ENCODE measurements at places on chromosomes 6 and 20. TPM values are rescaled to one million over a fixed set of nuclear protein-coding genes. Genes with fewer than 3 reads are reported as not detected.

DNA sequence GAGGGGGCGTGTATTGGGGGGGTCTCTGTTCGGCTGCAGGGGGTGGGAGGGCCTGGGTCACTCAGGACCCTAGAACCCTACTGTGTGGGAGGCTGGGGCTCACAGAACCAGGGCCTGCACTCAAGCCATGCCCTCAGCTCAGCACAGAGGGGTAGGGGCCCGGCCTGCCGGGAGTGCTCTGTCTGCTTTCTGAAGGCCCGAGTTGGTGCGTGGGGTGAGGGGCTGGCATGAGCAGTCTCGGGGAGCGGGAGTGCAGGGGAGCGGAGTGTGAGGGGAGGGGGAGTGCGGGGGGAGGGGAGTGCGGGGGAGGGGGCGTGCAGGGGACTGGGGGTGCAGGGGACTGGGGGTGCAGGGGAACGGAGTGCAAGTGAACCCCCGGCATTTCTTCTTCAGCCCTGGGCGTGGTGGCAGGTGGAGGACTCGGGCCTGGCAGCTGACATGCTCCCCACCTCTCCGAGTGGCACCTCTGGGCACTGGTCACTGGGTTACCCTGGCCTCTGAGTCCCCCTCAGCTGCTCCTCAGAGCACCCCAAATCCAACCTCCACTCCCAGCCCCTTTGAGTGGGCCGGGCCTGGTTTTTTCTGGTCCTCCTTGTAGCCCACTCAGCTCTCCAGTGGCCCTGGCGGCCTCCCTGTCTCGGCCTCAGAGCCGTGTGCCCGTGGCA is 1.0 kb downstream of the COL20A1 start:
- H3K27ac ChIP-seq, result no peak overlapping the region
- H3K27me3 ChIP-seq, result peaks cover 9% of the 10 kb centered on the region
- peaks cover 4% of the 10 kb centered on the region for H3K36me3 ChIP-seq
- no peak for DNase-seq

- no peak overlapping the region for H3K27ac ChIP-seq
- no peak for DNase-seq
- peaks cover 6% of the 10 kb centered on the region for H3K4me1 ChIP-seq
- no peaks in the 10 kb centered on the region for H3K36me3 ChIP-seq
- no peak overlapping the region for H3K4me3 ChIP-seq
Observed at GRCh38 chr20:49540687-49541435, 27.1 kb downstream of the PTGIS start.

- H3K36me3 ChIP-seq, result no peaks in the 10 kb centered on the region
- no peaks in the 10 kb centered on the region for H3K4me1 ChIP-seq
- no peak for DNase-seq
- no peaks in the 10 kb centered on the region for H3K27me3 ChIP-seq
Observed at GRCh38 chr6:66995669-66996068, 1288.6 kb upstream of the EYS start.

GRCh38 chr6:33907227-33907626 is 103.4 kb upstream of the MLN start:
- no peak overlapping the region for H3K27ac ChIP-seq
- H3K27me3 ChIP-seq, result no peaks in the 10 kb centered on the region
- no peaks in the 10 kb centered on the region for H3K4me1 ChIP-seq
- no peak overlapping the region for H3K4me3 ChIP-seq
- DNase-seq, result no peak

DNA sequence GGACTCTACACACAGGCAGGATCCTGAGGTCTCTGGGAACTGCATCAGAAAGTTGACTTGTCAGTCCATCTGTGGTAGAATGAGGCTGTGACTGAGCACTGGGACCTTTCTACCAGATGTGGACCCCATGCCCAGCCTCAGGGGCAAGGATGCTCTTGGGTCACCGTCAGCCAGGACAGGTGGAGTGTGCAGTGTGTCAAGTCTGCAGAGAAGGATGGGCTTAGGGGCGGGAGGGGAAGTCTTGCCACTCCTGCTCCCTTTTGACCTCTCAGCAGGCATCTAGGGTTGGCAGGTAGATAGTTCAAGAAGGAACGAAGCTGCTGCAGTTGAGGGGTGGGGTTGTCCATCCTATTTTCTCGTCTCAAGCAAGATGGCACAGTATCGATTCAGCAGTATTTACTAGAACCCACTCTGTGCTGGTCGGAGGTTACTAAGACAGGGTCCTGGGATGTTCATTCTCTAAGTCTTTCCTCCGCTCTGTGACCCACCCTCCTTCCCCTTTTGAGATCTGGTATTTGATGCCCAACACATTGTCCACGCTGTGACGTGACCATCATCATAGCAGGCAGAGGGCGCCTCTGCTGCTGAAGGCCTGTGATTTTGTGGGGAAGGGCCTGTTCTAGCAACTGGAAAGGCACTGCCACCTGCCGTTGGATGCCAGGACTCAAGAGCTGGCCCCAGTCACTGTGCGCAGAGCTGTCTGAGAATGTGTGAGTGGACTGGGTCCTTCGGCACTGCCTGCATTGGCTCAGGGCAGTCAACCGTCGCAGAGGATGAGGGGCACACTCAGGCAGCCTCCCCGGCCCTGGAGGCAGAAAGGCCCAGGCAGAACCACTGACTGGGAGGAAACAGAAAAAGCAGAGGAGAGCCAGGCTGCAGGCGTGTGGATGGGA is 23.2 kb downstream of the RBCK1 start:
- peaks cover 24% of the 10 kb centered on the region for H3K4me1 ChIP-seq
- peaks cover 90% of the 10 kb centered on the region for H3K36me3 ChIP-seq
- no peaks in the 10 kb centered on the region for H3K27me3 ChIP-seq
- DNase-seq, result no peak
- no peak overlapping the region for H3K4me3 ChIP-seq

GRCh38 chr6:13453771-13454251 is 33.6 kb downstream of the GFOD1 start:
- no peak for DNase-seq
- peak overlapping the region; percentile 87 for H3K27ac ChIP-seq
- no peaks in the 10 kb centered on the region for H3K36me3 ChIP-seq
- no peaks in the 10 kb centered on the region for H3K27me3 ChIP-seq
- no peak overlapping the region for H3K4me3 ChIP-seq

- H3K27me3 ChIP-seq, result no peaks in the 10 kb centered on the region
- no peak for DNase-seq
- no peaks in the 10 kb centered on the region for H3K4me1 ChIP-seq
- no peaks in the 10 kb centered on the region for H3K36me3 ChIP-seq
Observed at GRCh38 chr6:131998255-131998982, 47.2 kb upstream of the CCN2 start.

- H3K36me3 ChIP-seq, result no peaks in the 10 kb centered on the region
- H3K27ac ChIP-seq, result no peak overlapping the region
- H3K27me3 ChIP-seq, result no peaks in the 10 kb centered on the region
- no peak overlapping the region for H3K4me3 ChIP-seq
- peaks cover 12% of the 10 kb centered on the region for H3K4me1 ChIP-seq
Observed at GRCh38 chr20:41391587-41392001, 25.0 kb upstream of the EMILIN3 start.

DNA sequence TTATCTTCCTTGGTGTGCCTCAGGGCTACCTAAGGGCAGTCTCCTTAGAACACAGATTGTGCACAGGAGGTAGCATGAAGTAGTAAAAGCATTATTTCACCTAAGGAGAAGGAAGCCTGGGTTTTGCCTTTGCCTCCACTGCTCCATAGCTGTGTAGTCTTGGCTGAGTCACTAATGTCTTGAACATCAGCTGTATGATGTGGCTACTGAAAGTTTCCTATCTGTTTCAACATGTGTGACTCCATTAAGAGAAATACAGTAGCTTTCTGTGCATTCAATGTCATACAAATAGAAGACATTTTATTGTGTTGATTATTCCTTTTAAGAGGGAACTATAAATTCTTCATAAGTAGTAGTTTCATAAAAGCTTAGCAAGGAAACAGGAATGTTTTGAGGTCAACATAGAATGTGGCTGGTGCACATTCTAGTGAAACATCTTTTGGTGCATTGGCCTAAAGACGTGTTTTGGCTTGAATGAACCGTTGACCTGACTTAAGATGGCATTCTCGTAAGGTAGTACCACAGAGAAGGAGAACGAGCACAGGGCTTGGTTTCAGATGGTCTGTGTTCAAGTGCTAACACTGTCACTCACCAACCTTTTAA is 70.6 kb downstream of the CTNNBL1 start:
- H3K36me3 ChIP-seq, result peaks cover 79% of the 10 kb centered on the region
- H3K4me3 ChIP-seq, result no peak overlapping the region
- no peak overlapping the region for H3K27ac ChIP-seq
- no peaks in the 10 kb centered on the region for H3K4me1 ChIP-seq
- H3K27me3 ChIP-seq, result no peaks in the 10 kb centered on the region

DNA sequence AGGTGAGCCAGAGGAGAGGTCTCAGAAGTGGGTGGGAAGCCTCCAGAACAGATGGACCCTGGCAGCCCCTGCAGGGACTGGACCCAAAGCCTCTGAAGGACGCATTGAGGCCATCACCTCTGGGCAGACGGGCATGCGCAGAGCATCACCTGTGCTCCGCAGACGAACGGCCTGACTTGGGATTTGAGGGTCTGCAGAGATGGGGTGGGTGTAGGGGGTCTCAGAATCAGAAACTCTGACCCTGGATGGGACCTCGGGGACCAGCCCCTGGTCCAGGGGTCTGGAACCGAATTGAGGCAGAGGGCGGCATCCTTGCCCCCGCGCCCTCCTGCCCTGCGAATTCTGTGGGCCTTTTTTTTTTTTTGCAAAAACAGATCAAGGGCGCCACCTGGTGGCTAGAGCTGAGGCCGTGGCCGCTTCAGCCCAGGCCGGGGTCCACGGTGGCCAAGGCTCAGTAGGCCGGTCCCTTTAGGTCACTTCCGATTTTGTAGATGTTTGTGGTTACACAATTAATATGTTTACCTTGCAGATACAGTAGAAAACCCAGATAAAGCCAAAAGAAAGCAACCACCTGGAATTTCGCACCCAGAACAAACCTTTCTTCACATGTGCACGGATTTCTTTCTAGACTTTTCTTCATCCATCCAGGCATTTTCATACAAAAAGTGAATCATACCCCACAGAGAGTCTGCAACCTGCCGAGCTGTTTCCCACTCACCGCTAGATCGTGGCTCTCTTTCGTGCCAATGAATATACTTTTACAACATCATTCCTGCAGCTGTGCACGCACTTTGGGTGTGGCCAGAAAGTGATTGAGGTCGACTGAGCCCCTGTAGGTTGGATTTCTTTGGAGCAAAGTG is 25.9 kb downstream of the ZBP1 start:
- H3K27ac ChIP-seq, result no peak overlapping the region
- peaks cover 27% of the 10 kb centered on the region for H3K4me1 ChIP-seq
- H3K27me3 ChIP-seq, result peaks cover 6% of the 10 kb centered on the region
- no peak for DNase-seq
- H3K36me3 ChIP-seq, result no peaks in the 10 kb centered on the region

DNA sequence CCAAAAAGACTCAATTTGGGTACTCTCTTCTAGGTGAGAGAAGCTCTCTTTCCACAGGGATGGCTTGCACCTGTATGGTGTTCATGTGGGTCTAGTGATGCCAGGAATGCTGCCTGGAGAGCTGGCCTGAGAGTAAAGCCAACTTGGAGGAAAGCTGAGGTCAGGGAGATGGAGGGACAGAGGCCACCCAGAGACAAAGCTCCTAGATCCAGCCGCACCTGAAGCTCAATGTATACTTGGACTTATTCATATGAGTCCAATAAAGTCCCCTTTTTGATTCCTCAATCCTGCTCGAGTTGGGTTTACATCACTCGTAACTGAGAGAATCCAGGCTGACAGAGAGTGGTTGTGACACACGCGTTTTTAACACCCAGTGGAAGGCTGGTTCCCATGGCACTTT is 33.8 kb downstream of the SULF2 start:
- no peaks in the 10 kb centered on the region for H3K4me1 ChIP-seq
- H3K4me3 ChIP-seq, result no peak overlapping the region
- no peak for DNase-seq
- H3K27me3 ChIP-seq, result no peaks in the 10 kb centered on the region

DNA sequence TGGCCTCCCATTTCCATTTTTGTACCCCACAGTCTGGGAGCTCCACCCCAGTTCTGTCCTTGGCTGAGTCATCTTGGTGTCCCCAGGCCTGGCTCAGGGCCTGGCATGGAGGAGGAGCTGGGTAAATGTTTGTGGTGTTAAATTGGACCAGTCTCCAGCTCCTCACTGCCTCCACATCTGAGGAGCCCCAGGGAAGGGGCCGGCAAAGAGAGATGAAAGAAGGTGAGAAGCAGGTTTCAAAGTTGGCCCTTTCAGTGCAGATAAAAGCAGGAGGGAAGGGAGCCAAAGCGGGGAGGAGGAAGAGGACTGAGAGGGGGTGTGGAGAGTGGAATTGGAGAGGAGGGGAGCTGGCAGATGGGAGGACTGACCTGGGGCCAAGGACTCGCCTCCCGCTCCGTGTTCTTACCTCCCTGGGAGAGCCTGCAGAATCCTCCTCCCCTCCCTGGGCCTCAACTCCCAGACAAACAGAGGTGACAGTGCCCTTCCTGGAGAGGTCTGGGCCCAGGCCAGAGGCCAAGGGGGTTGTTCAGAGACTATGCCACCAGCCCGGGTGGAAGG is 89.0 kb downstream of the CD40 start:
- H3K27ac ChIP-seq, result no peak overlapping the region
- H3K36me3 ChIP-seq, result no peaks in the 10 kb centered on the region
- no peak for DNase-seq
- H3K4me1 ChIP-seq, result no peaks in the 10 kb centered on the region
- no peaks in the 10 kb centered on the region for H3K27me3 ChIP-seq

DNA sequence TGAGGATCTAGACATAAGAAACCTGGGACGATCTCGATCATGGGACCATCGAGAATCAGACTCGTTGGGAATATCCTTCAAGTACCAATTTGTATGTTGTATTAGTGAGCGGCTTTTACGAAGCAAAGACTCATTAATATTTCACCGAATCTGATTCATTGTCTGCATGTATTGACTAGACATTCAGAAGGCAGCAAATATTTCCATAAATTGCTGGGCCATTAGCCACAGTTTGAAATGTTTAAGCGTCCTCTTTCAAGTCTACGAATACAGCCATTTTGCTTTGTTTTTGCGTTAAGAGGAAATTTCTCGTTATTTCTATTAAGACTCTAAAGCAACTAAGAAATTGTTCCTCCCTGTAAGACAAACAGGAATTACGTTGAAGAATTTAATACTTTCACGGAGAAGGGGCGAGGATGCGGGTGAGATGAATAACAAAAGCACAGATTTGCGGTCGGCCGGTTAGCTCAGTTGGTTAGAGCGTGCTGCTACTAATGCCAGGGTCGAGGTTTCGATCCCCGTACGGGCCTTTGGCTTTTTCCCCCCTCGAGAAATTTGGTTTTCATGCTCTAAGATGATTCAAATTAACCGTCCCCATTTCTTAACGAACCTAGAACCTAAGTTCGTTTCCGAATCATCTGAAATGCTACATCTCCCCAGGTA is 18.5 kb downstream of the POM121L2 start:
- H3K36me3 ChIP-seq, result no peaks in the 10 kb centered on the region
- no peak overlapping the region for H3K27ac ChIP-seq
- no peaks in the 10 kb centered on the region for H3K4me1 ChIP-seq
- DNase-seq, result no peak
- H3K4me3 ChIP-seq, result no peak overlapping the region

Gene OPRM1
- total RNA-seq, result not detected
